ENCODE measurements at places on chromosomes 7 and 10.

DNA sequence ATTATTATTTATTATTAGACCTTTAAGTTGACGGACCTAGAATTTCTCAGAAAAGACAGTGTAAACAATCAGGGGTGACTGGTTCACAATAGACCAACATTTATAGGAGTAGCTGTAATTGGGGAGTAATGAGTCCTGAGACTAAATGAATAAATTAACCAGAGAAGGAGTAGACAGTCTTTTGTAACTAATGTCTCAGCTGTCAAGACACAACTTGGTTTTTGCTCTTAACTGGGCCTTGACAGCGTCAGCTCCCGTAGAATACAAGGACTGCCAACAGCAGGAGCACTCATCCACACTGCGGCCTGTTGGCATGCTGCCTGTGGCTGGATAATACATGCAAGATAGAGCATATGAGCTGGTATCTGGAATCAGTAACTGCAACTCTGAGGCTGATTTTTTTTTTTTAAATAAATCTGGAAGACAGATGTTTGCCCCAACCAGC is 123.9 kb downstream of the CACNA2D1 start:
- DNase-seq: no peak

DNA sequence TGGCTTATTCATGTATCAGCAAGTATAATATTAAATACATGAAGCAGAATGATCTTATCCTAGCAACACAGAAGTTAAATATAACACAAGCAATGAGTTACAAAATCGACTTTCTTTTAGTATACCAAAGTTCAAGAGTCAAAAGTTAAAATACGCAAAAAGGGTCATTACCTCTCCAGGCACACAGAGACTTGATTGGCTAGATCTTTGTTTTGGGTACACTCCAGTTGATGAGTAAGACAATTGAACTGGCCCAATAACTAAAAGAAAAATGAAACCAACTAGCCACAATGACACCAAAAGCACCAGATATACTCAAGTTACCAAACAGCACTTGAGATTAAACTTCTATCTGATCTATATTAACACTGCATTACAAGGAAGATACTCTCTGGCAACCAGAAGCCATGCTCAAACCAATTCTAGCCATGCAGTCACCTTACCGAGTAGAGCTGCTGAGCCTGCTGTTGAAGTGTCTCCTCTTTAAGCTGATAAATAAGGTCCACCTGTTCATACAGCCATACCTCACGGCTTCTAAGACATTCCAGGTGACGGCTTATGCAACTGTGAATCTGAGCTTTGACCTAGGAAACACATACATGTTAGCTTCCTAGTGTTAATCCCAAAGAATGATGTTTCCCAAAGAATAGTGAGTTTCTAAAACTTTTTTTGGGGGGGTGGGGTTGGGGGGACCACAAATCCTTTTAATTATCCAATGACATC is 15.6 kb downstream of the NCOA4 start:
- no peak for DNase-seq

DNA sequence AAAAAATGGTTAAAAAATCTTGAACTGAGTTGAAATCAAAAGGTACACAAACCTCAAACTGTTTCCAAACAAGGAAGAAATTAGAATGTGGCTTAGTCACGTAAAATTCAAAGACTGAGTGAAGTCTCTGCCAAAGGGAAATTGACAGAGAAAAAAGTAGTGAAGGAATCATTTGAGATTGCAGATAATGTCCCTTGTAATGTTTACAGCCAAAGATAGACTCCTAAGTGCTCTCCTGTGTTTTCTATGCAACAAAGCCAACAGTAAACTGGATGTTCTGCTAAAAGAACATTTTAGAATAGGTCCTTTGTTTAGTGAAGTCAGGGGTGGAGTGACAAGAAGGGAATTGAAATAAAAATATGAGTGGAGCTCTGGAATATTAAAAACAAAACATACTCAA is 117.9 kb downstream of the ITGA8 start:
- DNase-seq: no peak

DNA sequence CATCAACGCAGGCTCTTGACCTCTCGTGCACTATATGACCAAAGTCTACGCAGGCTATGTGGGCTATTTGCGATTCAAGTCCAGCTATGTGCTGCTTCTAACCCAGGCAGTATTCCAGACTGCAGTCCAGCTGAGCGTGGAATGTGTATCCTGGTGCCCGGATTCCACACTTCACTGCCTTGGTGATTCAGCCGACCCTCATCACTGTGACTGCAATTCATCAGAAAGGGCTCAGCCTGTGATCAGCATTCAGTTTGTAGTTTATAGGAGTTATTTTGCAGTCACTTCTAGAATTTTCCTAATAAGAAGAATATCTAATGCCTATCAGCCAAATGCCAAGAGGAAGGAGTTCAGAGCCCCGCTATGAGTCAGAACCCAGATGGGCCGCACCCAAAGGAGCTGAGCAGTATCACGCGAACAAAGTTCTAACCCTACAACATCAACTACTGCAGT is 119.8 kb upstream of the LANCL2 start:
- no peak for DNase-seq

GRCh38 chr7:17289074-17289645 is 9.3 kb upstream of the AHR start:
- DNase-seq: no peak

- no peak for DNase-seq
These were observed 171.0 kb upstream of the SHH start for GRCh38 chr7:155983176-155983815.

- DNase-seq: no peak
These were observed 568.8 kb upstream of the PCDH15 start for GRCh38 chr10:55369670-55370420.

- no peak for DNase-seq
These were observed 39.6 kb upstream of the SP8 start for GRCh38 chr7:20826243-20826642.

GRCh38 chr7:110027385-110027784 is 1063.5 kb upstream of the LRRN3 start:
- no peak for DNase-seq

DNA sequence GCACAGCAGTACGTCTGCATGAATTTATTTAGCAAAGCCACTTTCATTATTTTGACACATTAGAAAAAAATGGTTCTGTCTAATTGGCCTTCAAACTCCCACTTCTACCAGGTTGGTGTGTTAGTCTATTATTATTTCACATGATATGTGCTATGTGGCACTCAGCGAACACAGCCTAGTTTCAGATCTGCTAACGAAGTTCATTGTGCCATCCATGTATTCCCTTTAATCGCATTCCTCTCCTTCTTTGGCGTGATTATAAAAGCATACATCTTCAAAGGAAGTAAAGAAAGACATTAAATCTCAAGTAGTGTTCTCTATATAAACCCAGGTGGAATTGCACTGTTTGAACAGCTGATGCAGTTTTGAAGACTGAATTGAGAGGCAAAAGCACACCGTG is 96.4 kb upstream of the CACNA2D1 start:
- DNase-seq: no peak

- DNase-seq: no peak
These were observed 2.0 kb upstream of the HMX3 start for GRCh38 chr10:123133541-123134342.

- no peak for DNase-seq
These were observed 65.4 kb upstream of the APBB1IP start for GRCh38 chr10:26372513-26373354.

DNA sequence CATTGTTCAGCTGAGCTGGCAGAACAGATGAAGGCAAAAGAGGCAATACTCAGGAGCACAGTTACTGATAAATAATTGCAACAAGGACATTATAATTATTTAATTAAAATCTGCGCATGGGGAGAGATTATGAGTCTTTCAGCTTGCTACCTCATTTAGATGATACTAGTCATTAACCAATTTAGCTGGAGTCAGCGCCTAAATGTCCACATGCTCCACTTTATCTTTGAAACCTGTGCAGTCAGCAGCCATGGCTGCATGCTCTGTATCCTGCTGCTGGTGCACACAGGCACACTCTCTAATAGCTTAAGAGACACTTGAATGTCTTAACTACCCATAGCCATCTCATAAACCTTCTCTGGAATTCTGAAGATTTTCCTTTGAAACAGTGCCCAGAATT is 196.8 kb downstream of the PPP1R3A start:
- no peak for DNase-seq

DNA sequence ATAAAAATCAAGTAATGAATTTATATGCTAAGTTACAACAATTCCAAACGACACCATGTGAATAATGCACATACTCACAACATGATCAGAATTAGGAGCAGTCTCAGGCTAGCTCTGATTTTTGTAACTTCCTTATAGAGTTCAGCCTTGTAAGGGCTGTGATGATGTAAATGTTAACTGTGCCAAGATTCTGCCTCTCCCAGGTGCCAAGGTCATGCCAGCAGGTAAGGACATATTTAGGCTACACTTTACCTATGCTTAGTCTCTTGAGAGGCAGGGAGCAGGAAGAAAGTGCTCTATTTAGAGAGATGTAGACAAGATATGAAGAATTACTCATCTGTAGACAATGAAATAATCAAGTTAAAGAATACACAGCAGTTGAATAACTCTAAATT is 53.6 kb upstream of the AGR3 start:
- DNase-seq: no peak

DNA sequence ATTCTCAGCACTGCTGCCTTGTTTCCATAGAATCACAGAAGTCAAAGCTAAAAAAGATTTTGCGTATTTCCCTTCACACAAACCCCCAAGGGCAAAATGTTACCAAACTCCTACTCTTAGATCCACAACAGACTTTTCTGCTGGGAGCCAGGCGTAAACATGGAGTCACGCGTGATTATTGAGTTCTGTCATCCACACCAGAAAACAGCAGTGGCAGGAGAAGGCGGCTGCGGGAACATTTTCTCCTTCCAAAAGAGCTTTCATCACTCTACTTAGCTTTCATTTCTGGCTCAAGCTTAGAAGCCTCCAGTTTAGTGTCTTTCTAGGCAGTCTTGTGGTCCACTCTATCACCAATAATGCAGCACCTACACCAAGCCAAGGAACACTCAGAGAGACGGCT is 712.9 kb upstream of the NRP1 start:
- no peak for DNase-seq

DNA sequence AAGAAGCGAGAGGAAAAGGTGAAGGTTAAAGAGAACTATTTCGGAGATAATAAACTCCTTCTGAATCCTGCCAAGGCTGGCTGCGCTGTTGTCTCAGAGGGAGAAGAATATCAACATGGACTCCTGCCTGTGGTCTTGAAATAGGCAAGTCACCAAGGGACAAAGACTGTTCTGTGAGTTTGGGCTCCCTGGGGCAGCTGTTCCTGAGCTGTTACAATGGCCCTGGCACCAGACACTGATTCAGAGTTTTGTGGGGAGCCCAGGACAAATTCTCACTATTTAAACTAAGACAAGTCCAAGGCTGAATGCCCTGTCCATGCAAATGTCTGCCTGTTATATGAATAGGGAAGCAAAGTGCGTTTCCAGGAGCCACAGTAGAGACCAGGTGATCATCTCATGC is 81.4 kb downstream of the PRPF18 start:
- no peak for DNase-seq

GRCh38 chr10:46096446-46096845 is 50.4 kb upstream of the MSMB start:
- DNase-seq: no peak

DNA sequence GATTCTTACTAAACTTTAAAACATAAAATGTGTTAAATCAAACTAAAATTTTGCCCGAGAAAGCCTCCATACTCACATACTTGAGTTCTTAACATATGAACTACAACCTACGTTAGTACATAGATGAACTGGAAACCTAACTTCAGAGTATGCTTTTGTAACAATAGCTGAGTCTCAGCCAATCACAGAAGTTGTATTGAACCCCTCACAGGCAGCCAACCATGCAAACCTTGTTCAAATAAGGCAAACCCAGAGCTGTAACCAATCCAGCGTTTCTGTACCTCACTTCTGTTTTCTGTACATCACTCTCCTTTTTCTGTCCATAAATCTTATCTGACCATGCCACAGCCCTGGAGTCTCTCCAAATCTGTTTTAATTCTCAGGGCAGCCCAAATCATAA is 157.3 kb upstream of the COL1A2 start:
- DNase-seq: no peak

- no peak for DNase-seq
These were observed 21.0 kb upstream of the TSPAN33 start for GRCh38 chr7:129123510-129123857.

DNA sequence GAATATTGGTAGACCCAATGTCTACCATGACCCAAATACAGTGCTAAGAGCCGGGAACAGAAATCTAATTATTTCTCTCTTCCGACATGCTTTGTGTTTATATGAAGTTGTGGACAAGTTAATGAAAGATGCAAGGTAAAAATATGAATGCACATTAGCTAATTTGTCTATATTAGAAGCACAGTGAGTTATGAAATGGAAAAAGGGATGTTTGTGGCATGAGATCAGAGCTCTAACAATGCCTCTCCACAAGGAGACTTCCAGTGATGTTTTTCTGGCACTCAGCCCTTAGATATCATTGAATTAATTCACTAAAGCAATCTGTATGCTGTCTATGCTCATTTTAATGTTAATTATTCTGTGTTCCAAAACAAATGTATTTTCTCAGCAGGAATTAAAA is 897.2 kb downstream of the CNTNAP2 start:
- DNase-seq: no peak

DNA sequence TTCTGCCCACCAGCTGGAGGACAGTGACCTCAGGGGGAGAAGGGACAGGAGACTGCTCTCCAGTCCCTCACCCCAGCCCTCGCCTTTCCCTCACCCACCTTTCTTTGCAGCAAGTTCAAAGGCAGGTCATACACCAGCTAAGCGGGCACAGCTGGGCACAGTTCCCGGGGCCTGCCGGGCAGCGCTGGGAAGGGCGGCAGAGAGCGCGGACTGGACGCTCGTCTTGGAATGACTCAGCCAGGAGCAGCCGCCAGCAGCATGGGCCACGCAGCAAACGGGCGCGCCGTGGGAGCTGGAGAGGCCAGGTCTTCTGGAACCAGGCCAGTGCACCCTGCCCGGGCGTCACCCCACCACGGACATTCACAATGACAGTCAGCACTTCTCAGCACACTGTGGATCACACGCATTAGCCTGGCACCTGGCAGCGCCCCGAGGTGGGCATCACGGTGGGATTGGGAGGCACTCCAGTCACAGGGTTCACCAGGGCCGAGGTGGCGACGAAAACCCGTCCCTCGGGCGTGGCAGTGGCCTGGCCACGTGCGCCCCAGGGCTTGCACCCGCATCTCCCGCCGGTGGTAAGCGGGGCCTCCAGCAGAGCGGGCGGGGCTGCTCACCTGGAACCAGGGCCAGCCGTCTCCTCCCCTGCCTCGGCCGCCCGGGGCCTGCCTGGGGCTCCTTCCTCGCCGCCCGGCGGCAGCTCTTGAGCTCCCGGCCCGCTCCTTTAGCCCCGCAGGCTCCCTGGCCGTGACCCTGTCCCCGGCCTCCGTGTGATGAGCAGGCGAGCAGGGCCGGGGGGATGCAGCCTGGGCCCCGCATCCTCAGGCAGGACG is 29.0 kb upstream of the WDFY4 start:
- no peak for DNase-seq

Measured in effector memory CD4-positive, alpha-beta T cell (primary cell).